Stimulated activated CD8-positive, alpha-beta memory T cell treated with anti-CD3 and anti-CD28 coated beads, Interleukin-12 subunit alpha, Interleukin-12 subunit beta, amount 100 ng/mL, for 4 hours (primary cell): ENCODE measurements at places on chromosomes 4 and X.

DNA sequence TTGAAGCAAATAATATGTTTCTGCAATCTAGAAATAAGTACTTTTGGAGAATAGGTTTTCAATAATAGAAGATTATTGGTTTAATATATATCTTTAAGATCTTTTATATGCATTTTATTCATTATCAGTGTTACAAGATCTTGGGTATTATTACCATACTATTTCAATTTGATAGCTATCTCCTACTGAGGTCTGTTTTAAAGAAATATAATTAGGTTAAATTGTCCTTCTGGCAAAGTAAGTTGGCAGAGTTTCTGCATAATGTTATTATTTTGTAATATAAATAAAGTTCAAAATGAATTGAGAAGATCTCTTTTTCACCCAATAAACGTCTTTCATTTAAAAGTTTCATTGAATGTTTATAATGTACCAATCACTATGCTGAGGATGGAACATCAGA is 443.7 kb downstream of the FAT4 start:
- DNase-seq = no peak

DNA sequence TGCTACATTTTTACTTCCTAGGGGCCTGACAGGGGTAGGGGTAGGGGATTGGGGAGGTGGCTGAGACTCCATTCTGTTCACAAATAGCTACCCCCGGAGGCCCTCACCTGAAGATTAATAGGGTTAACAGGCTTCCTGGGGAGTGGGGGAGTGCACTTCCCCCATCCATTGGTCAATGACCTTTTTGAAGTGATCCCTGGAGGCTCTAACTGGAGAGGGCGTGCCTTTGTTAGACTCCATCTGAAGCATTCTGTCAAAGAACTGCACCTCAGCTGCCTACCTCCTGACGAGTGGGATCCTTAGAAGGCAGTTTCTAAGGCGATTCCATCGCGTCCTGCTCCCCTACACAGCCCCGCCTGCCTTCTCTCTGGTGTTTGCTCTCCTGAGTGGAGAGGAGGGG is 10.0 kb upstream of the MTM1 start:
- DNase-seq = no peak

GRCh38 chr4:85763202-85763601 is 288.3 kb downstream of the ARHGAP24 start:
- DNase-seq = no peak

GRCh38 chr4:38804654-38805295 is at the start of gene TLR1:
Gene TLR1, minus strand, starts transcription at chr4:38804791. Its CDS starts 5,960 bp downstream, at chr4:38798831.
- DNase-seq = no peak

GRCh38 chr4:2394528-2394927 is 23.9 kb downstream of the ZFYVE28 start:
- DNase-seq = no peak

DNA sequence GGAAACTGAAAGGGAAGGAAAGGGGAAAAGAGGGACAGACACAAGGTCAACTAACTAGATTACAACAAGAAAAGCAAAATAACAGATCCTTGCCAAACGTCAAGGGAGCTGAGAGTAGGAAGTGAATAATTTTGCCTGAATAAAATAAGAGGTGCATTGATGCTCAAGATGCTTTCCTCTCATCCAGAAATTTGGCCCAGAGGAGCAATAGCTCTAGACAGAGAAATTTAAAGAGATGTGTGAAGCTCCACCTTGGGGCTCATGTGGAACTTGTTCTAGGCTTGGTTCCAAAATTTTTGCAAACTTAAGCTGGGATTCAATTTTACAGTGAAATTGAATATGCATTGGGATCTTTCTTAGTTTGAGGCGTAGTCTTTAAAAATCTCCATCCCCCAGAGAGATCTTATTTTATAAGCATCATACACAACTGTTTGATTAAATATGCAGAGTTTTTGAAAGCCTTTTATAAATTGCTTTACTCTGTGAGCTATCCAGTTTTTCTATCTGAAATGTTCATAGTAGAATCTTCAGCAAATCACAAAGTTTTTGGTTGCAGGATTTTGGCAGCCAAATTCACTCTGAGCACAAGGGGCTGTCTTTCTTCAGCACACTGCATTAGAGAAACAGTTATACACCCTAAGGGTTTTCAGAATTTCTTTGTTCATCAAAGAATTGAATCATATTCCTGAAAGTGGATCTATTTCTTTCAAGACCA is 1159.5 kb downstream of the ADGRL3 start:
- no peak for DNase-seq

DNA sequence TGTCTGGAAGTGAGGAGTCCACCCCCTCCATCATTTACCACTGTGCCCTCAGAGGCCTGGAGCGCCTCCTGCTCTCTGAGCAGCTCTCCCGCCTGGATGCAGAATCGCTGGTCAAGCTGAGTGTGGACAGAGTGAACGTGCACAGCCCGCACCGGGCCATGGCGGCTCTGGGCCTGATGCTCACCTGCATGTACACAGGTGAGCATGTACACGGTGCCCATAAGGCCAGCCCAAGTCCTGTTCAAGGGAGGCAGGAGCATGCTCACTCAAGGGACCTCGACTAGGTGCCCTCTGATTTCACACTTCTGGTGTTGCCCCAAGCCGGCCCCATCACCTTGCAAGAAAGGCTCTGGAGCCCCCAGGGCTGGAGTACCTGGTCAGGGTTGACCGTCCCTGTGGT is 13.4 kb upstream of the MSANTD1 start:
- DNase-seq = no peak

DNA sequence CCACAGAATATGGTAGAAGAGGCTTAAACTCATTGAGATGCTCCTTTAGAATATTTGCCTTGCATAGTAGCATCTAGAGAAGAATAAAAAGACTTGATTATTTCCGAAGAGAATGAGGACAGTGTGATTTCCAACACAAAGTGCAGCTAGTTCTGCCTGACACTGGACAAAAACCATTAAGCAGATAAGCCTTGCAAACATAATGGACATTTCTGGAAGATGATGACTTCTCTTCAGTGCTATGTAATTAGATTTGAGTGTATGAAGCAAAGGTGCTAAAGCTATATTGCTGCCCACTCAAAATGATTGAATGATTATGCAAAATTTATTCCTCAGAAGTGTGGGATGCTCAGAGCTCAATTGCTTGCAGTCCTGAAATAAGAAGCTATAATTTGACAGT is 156.4 kb downstream of the VEGFC start:
- no peak for DNase-seq

- no peak for DNase-seq
Observed at GRCh38 chrX:29318012-29318411, 730.8 kb downstream of the IL1RAPL1 start.

GRCh38 chr4:110154582-110154981 is 43.8 kb downstream of the ELOVL6 start:
- no peak for DNase-seq

- no peak for DNase-seq
Observed at GRCh38 chr4:52665592-52665991, 6.5 kb upstream of the USP46 start.

- DNase-seq = no peak
Observed at GRCh38 chrX:21745756-21746155, 12.2 kb downstream of the SMPX start.

GRCh38 chr4:170270628-170271027 is 180.9 kb upstream of the AADAT start:
- no peak for DNase-seq

GRCh38 chr4:27276307-27277073 is 415.8 kb downstream of the STIM2 start:
- DNase-seq = no peak

GRCh38 chrX:23435575-23435974 is 100.9 kb downstream of the PTCHD1 start:
- DNase-seq = no peak

- DNase-seq = no peak
Observed at GRCh38 chr4:176656108-176656507, 136.6 kb downstream of the VEGFC start.

- DNase-seq = no peak
Observed at GRCh38 chrX:77505227-77505626, 58.0 kb downstream of the FGF16 start.

DNA sequence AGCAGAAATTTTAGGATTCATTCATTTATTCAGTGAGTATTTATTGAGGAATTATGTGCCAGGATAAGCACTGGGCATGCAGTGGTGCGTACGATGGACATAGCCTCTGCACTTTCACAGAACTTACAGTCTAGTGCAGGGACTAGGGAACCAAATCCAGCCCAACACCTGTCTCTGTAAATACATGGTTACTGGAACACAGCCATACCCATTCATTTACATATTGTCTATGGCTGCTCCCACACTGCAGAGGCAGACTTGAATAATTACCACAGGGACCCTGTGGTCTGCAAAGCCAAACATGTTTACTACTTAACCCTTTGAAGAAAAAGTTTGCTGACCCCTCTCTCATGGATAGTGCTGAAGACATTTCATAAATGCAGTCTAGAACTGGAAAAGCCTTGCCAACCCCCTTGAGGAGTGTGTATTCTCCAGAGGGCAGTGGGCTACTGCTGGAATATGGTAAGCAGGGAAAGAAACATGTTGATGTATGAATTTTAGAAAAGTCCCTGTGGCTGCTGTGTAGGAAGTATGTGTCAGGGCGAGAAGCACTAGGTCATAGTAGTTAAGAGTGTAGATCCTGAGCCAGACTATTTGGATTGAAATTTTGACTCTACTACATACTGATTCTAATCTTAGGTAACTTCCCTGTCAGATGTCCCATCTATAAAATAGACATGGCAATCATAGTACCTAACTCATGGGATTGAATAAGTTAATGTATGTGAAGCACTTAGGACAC is 75.5 kb downstream of the GALNT7 start:
- DNase-seq = no peak

DNA sequence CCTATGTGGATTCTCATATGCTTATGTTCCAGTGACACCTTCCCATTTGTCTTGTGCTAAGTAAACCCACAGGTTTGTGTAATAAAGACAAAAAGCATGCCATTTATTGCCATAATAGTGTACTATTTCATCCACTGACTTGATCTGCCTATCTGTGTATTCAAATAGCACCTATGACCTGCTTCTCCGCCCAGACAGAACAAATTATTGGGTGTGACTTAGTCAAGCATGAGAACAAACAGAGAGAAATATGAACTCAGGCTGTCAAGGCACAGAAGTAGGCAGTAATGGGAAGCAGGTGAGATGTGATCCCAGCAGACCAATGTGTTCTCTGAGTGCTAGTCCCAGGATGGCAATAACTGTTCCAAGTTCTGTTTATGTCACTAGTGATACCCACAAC is 25.4 kb downstream of the ELOVL6 start:
- DNase-seq = no peak

DNA sequence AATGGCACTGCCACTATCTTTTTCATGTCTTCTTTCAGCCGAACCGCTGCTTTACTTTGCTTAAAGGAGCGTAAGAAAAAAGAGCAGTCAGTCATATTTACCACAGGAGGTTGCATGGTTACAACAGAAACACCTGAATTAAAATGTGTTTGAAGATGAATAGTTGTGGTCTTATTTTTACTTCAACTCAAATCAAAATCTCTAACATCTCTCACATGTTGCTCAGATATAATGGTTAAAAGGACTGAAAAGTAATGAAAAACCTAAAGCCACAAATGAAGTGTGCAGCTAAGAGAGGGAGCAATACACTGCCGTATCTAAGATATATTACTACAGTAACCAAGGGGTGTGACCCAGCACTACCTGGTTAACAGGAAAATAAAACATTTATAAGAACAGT is 27.4 kb downstream of the FAM13A start:
- DNase-seq = no peak

GRCh38 chr4:24274381-24274941 is 309.9 kb downstream of the DHX15 start:
- no peak for DNase-seq

GRCh38 chr4:174461466-174462106 is 60.7 kb downstream of the HPGD start:
- no peak for DNase-seq
